ENCODE measurements at places on chromosomes 13 and 19.

DNA sequence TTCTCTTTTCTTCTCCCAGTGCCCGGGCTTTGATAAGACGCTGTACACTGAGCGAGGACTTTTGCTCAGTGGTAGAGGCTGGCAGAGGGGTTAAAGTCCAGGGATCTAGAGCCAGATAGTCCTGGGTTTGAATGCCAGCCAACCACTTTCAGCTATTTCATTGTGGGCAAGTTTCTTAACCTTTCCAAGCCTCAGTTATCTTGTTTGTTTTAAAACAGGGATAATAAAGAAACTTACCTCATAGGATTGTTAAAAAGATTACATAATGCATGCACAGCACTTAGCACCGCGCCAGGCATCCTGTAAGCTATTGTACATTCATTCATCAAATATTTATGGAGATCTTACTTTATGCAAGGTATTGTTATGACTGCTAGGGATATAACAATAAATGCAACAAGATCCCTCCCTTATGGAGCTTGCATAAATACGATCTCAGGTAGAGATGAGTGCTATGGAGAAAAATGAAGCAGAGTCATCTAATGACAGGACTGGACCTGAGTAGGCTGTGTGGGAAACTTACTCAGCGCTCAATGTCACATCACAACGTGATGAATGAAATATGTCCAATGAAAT is 70.8 kb downstream of the LNX2 start:
- no peak for DNase-seq

- no peak for DNase-seq
Measured at GRCh38 chr13:60970736-60971135, 444.9 kb downstream of the PCDH20 start.

DNA sequence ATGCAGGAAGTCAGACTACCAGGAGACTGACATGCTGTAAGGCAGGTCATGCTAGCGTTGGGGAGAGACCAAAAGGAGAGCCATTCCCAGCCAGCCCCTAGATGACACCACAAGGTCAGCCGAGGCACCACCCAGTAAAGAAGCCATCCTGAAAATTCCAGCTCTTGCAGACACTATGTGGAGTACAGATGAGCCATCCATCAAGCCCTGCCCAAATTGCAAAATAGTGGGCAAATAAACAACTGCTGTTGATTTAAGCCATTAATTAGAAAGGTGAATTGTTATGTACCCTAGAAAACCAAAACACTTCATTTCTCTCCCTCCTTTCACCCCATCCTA is 82.1 kb downstream of the TBC1D4 start:
- DNase-seq: no peak

DNA sequence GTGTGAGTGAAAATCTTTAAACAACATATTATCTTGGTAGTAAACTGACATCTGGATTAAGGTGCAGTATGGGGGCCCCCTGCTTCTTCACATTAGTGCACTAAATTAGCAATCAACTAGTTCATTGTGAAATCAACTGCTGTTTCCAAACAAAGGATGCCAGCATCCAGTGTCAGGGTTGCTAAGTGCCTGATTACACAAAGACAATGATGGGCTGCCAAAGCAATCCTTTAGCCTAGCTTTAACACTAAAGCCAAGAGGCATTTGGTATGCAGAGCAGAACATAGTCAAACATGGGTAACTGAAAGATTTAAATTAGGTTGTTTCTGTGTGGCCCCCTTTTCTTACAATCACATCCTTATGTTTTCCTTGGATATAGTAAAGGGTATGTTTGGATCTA is 543.1 kb upstream of the SLITRK5 start:
- DNase-seq: no peak

DNA sequence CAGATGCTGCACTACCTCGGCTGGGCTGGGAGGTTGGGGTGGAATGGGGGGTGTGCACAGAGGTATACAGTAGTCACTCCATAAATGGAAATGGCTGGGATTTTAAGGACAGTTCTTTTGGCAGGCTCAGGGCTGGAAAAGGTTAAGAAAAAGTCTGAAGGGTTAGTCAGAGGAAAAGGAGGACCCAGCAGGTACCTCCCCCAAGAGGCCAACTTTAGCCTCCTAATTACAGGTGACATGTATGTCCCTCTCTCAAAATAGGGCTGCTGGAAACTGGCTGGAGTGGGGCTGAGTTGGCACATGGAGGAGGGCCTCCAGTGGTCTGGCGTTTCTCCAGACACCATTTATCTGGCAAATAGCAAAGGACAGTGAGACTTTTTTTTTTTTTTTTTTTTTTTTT is 994 bp downstream of the CCDC194 start:
- no peak for DNase-seq

- no peak for DNase-seq
Measured at GRCh38 chr19:42375415-42376176, 14.5 kb downstream of the CNFN start.

DNA sequence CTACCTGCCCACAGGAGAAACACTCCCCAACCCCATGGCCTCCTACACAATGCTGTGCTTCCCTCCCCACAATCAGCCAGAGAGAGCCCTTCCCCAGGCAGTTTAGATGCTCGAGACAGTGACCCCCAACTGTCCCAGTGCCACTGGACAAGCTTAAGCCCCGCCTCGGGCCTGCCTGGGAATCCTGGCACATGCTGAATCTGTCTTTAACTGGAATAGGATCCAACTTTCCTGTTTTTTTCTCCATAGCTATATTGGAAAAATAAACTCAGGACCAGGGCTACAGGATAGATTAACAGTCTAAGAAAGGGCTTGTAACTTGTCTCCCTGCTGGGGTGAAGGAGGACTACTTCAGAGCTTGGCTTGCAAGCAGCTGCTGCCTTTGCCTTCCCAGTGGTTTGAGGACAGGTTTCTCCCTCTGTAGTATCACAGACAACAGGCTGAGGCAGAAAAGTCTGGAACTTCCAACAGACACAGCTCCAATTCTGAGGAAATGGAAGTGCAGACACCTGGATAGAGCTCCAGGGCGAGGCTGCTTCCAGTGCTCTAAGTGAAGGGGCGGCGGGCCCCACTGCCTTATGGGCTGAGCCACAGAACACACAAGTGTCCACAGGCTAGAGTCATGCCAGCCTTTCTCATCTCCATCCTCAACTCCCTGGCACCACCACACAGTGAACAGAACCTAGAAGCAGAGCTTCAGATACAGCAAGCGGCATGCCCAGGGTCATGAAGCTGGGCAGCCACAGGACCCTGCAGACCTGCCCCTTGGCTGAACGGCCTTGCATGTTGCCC is 228.3 kb downstream of the TUBA3C start:
- DNase-seq: no peak

DNA sequence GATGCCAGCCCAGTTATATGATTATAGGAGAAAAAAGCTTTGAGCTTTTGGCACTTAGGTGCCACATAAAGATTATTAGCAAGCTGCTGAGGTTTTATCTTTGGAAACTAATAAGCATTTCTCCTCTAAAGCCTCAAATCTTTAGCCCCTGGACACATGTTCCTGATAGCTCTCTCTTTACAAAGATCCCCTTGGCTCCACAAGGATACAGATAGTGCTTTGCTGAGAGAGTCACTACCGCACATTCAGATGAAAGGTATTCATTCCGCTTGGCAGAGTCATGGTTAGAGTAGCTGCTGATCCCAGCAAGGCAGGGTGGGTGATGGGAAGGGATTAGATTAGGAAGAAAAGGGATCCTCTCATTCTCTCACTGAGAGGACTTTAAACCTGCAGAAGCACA is 28.2 kb upstream of the PSG7 start:
- DNase-seq: no peak

GRCh38 chr13:50910485-50910805 is 854 bp downstream of the RNASEH2B start:
- no peak for DNase-seq

DNA sequence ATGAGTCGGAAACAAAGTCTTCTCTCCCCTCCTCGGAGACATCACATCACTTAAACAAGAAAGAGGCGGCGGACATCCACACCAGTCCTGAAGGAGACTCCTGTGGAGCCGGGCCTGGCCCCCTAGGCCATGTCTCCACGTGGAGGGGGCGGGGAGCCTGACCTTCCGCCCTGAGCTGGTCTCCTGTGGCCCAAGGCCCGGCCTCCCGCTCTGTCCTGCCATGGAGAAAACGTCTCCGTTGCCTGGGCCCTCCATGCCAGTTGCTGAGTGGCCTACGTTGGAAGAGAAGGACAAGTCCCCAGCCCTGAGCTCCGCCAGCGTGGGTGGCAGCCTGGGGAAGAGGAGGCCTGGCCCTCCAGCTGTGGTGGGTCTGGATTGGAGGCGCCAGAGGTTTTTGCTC is 5.5 kb upstream of the CACTIN start:
- DNase-seq: no peak

Measured in NCI-H1048 (cell line).